ENCODE measurements at places on chromosomes 6 and 20.

DNA sequence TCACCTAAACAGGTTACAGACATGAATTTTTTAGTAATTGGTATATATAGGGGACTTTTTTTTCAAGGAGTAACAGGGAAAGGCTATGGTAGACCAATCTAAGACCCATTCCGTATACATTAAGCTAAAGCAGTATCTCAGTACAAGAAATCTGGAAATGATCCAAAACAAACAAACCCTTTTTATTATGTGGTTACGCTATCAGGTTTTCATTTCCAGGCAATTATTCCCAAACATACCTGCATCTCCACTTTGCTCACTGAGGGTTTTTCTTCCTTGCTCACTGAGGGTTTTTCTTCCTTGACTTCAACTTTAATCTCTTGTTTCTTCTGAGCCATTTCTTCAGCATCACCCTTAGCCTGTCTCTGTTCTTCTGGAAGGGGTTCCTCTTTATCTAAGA lies 107.3 kb downstream of the EPB41L2 start:
- no peak for DNase-seq

DNA sequence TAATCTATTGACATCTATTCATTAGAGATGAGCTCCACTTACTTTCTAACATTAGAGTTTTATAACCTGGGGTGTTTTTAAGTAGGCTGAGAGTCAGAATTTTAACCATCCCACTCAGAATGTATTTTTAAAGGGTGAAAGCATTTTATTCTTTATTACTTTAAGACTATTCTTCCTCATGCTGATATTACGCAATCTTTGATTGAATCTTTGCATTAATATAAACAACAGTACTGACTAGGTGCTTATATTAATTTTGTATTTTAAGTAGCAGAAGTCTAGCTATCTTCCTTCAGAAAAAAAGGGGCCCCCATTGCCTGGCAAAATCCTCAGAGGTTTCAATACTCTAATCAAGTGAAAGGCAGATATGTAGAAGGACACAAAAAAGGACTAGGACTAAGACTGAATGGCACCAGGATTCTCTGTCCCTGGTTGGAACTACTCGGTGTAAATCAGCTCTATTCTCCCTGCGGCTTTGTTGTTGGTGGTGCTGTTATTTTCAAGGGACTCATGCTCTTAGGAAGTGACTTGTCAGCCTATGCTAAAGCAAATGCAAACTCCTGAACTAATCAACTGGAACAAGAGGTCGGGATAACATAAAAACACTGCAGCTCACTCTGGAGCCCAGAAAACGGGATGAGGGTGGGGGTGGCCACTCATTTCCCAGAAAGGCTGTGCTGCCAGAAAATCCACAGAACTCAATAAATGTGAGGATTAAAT lies 1324.4 kb downstream of the GRIK2 start:
- DNase-seq = no peak

GRCh38 chr6:140636271-140636907 lies 1261.9 kb upstream of the CITED2 start:
- no peak for DNase-seq

GRCh38 chr6:160102399-160102798 lies 19.2 kb upstream of the SLC22A1 start:
- DNase-seq = no peak

DNA sequence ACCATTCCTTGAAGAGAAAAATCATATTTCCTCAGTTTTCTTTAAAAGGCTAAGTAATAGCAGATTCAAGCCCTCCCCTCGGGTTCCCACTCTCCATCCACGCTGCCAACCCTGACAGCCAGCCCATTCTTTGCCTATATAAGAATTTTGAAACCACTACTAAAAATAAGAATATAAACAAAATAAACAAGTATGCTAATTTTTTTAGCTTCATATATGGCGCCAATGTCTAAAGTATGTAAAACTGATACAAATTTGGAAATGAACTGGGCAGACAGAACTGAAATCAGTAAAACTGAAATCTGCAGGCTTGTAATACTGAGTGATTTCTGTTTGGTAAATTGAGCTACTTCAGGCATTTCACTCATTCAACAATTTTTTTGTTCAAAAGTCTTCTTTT lies 19.0 kb downstream of the ELOVL2 start:
- DNase-seq = no peak

DNA sequence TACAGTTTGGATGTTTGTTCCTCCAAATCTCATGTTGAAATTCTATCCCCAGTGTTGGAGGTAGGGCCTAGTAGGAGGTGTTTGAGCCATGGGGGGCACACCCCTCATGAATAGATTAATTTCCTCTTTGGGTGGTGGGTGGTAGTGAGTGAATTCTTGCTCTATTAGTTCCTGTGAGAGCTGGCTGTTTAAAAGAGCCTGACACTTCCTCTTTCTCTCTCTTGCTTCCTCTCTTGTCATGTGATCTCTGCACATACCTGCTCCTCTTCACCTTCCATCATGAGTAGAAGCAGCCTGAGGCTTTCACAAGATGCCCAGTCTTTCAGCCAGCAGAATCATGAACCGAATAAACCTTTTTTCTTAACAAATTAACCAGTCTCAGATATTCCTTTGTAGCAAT lies 340.2 kb upstream of the CHD6 start:
- DNase-seq = no peak

GRCh38 chr6:134921276-134921675 lies 28.6 kb downstream of the ALDH8A1 start:
- DNase-seq = no peak

DNA sequence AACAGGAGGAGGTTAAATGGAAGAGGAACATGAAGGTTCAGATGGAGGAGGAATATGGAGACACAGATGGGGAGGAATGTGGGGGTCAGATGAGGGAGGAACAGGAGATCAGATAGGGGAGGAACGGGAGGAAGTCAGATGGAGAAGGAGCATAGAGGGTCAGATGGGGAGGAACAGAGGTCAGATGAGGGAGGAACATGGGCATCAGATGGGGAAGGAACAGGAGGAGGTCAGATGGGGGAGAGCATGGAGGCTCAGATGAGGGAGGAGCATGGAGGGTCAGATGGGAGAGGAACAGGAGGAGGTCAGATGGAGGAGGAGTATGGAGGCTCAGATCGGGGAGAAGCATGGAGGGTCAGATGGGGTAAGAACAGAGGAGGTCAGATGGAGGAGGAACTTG lies 290.6 kb downstream of the BMP7 start:
- no peak for DNase-seq

DNA sequence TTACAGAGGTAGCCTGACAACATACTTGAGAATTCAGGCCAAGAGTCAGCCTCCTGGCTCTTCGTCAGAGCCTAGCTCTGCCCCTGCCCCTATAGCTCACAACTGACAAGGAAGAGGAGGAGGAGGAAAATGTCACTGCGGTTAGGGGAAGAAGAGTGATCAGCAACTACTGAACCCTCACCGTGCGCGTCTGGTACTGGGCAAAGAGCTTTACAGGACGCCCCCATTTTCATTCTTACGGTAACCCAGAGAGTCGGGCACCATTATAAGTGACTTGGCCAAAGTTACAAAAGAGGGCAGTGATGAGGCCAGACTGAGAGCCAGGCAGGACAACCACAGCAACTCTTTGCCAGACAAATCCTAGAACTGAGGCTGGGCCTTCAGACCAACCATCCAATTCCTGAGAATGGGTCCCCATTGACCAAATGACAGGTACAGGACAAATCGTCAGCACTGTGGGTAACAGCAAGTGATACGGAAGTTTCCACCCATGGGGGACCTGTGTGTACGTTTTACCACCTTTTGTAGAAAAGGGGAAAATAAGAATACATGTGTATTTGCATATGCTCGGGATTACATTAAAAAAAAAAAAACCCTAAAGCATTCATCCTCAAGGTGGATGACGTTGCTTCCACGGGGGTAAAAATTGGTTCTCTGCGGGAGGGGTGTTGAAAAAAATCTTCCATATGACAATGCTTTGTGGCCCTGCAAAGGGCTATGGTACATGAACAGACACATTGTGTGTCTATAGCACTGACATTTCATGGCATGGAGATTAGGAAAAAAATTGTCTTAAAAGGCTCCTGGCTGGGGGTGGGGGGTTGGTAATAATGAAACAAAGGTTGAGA lies 118.0 kb downstream of the NFATC2 start:
- DNase-seq = no peak

- DNase-seq = no peak
Observed at GRCh38 chr6:130396722-130397121, 30.9 kb downstream of the TMEM200A start.

- no peak for DNase-seq
Observed at GRCh38 chr20:60787276-60787675, 464.8 kb upstream of the CDH4 start.

GRCh38 chr20:3563133-3563532 lies 92.3 kb downstream of the ATRN start:
- no peak for DNase-seq

DNA sequence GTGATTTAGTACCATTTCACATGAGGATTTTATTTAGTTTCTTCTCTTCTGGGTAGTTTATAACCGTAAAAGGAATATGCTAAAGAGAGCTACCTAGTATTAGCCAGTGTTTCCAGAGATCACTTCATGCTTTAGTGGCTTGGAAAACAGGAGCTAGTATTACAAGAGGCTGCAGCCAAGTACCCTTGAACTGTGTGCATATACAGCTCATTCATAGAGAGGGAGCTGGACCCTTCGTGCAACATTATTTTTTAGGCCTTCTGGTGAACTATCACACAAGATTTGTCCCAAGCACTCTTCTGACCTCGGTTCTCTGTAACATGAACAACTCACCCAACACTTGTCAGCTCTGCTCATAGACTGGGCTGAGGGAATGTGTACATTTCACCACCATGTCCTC lies 74.9 kb upstream of the RIN2 start:
- no peak for DNase-seq

DNA sequence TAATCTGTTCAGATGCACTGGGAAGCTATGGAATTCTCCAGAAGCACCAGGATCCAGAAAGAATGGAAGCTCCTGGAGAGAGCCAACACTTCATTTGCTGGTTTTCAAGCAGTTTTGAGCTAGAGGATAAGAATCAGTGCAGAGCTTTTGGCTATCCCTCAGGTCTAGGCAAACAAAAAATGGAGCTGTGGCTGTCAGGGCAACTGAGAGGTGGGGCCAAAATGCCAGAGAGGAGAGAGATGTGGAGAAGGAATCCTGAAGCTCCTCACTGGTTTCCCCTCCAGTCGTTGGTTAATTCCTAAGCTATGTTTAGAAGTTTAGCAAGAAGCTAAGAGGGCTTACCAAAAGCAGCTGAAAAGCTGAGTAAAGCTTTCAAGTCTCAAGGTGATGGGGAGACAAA lies 294.2 kb upstream of the JARID2 start:
- no peak for DNase-seq

- DNase-seq = no peak
Observed at GRCh38 chr6:14818422-14818884, 427.4 kb upstream of the JARID2 start.

DNA sequence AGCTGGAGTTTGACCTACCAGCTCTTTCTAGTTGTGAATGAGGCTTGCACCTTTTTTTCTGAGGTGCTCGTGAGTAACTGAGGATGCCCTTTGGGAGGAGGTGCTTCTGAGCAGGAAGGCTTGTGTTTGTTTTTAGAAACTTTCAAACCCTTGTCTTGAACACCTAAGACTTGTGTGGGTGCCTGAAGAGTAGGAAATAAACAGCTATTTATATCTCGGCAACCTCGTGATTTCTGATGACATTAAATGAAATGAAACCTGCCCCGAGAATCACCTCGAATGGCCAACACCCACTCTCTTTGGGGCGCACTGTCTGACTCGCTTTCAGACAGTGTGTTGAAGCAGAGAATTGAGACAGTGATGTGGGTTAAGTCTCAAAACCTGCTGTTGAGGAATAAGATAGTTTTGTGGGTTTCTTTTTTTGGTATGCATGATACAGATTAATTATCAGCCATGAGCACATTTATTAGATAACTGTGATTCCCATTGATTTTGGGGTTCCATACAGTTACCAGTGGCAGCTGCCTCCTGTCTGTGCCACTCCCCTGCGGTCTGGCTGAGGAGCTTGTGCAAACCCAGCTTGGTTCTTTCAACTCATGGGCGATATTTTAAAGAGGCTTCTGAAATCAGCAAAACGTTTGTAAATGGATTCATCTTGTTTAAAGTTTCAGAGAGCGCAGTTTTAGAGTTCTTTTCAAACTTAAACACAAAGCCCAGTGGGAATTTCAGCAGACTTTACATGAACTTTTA lies 8.4 kb downstream of the IRF4 start:
- DNase-seq = no peak

- no peak for DNase-seq
Observed at GRCh38 chr6:35694462-35694861, 5.7 kb upstream of the FKBP5 start.

GRCh38 chr20:52084727-52085126 lies 106.9 kb downstream of the ZFP64 start:
- no peak for DNase-seq

GRCh38 chr6:132525866-132526265 lies 12.2 kb upstream of the TAAR9 start:
- DNase-seq = no peak

- no peak for DNase-seq
Observed at GRCh38 chr6:166204852-166205650, 37.4 kb upstream of the TBXT start.

DNA sequence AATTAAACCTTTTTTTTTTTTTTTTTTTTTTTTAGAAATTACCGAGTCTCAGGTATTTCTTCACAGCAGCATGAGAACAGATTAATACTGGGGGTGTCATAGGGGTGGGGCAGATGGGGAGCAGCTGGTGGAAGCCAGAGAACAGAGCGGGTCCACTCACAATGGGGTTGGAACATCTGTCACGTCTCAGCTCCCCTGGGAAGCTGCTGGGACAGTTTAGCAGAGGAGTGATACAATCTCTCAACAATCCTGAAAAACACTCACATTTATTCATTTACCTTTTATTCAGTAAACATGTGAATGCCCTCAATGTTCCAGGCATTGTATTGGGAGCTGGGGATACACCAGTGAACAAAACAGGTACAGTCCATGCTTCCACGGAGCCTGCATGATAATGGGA lies 162.2 kb downstream of the SMOC2 start:
- DNase-seq = no peak

GRCh38 chr6:126909493-126909892 lies 209.0 kb upstream of the RSPO3 start:
- no peak for DNase-seq

- no peak for DNase-seq
Observed at GRCh38 chr6:149727793-149728498, 10.0 kb upstream of the LATS1 start.

DNA sequence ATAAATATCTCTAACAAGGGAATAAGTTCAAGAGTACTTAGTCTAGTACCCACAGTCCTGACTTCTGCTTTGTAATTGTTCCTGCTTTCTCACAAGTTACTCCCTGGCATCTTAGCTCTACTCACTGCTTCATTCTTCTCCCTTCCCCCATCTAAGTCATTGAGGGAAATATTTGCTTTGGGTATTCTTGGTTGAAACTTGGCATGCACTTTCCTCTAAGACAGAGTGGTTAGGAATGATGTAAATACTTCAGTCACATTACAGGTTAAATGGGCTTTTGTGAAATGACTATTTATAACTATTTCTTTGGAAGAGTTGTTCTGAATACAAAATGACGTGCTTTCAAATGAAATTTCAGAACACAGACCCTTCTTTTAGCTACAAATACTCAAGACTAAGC lies 67.7 kb upstream of the PLEKHG1 start:
- no peak for DNase-seq

- DNase-seq = no peak
Observed at GRCh38 chr20:46060301-46060881, 29.4 kb downstream of the NCOA5 start.

All from stimulated activated CD8-positive, alpha-beta memory T cell treated with anti-CD3 and anti-CD28 coated beads, Interleukin-7, amount 100 ng/mL, for 4 hours (primary cell).